Metanephros (tissue), 2 donors: ENCODE measurements at places on chromosomes 11 and 22. TPM values are rescaled to one million over a fixed set of nuclear protein-coding genes. Genes with fewer than 3 reads are reported as not detected.

KCNJ1 gene
- total RNA-seq = 120 TPM

LUZP2 gene
- 1.5 TPM for total RNA-seq

KCNJ11 gene
- 17.0 TPM for total RNA-seq

KCNJ4 gene
- total RNA-seq = 0.41 TPM

SIK3 gene
- total RNA-seq = 37.4 TPM
